ENCODE measurements at places on chromosomes 11 and 22.
A peak's percentile ranks its signal among the peaks of the same experiment; 100 is the strongest.

DNA sequence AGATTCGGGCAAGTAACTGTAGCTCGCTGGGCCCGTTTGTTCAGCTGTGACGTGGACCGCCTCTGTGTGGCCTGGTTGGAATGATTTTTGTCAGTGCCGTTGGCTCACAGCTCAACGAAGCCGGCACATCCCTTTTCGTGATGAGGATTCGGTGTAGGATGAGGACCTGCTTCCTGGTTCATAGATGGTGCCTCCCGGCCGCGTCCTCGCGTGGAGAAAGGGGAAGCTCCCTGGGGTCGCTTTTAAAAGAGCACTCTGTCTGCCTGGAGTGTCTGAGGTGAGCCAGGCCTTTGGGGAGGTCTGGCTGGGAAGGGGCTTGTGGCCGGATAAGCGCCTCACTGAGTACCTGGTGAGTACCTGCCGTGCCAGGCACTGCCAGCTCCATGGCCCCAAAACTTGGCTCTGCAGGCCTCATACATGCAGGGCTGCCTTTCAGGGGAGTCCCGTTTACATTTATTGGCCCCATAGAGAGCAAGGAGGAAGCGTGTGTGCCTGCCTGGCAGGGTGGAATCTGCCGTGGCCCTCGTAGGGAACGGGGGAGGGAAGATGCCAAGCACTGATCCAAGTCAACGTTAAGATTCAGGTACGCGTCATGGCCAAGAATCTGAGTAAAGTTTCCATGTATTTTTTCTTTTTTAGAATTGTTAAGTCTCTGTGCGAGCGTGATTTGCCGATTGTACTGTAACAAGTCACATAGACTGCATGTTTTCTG lies 88.4 kb downstream of the ARHGAP8 start:
- H3K4me1 ChIP-seq, result no peaks in the 10 kb centered on the region
- no peaks in the 10 kb centered on the region for H3K36me3 ChIP-seq
- no peak for DNase-seq
- H3K27ac ChIP-seq, result no peak overlapping the region
- H3K27me3 ChIP-seq, result no peaks in the 10 kb centered on the region
- no peak overlapping the region for H3K4me3 ChIP-seq

DNA sequence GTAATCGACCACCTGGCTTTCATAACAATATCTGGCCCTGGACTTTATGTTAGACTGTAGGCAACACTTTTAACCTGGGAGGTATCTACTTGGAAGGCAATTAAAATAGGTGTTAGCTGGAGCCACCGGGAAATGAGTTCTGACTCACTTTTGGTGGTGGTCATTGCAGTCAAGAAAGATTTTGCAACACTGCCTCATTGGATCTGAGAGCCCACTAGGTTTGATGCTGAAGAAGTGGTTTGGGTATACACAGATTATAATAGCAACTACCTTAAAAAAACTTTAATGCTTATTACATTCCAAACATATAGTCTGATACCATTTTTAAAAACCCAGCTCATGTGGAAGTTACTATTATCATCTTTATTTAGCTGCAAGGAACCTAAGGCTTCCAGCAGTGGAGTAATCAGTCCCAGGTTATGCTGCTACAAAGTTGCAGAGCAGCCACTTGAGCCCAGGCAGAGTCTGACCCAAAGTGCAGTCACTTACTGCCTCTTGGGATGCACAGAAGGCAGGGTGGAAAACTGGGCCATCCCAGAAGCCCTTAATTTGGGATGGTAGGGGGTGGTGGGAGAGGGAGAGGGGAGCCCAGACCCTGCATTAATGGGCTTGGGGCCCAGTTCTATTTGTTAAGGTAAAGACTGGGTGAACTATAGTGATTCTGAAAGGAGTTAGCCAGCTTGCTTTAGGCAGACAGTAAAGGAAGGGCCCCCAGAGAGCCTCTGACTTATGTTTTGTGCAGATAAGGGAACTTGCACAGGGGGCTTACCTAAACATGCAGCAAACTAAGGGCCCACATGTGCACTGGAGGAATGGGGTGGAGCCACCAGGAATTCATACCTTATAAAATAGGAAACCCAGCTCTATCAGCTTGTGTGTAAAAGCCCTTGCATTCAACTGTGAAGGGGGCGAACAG lies 149.4 kb downstream of the SNX19 start:
- H3K27me3 ChIP-seq, result peaks cover 4% of the 10 kb centered on the region
- no peak overlapping the region for H3K4me3 ChIP-seq
- no peak for DNase-seq
- H3K36me3 ChIP-seq, result no peaks in the 10 kb centered on the region
- H3K4me1 ChIP-seq, result peaks cover 3% of the 10 kb centered on the region
- no peak overlapping the region for H3K27ac ChIP-seq

- H3K4me3 ChIP-seq, result no peak overlapping the region
- no peak overlapping the region for H3K27ac ChIP-seq
- H3K4me1 ChIP-seq, result peaks cover 9% of the 10 kb centered on the region
- no peak for DNase-seq
These were observed 23.5 kb upstream of the GRAMD1B start for GRCh38 chr11:123406441-123407129.

DNA sequence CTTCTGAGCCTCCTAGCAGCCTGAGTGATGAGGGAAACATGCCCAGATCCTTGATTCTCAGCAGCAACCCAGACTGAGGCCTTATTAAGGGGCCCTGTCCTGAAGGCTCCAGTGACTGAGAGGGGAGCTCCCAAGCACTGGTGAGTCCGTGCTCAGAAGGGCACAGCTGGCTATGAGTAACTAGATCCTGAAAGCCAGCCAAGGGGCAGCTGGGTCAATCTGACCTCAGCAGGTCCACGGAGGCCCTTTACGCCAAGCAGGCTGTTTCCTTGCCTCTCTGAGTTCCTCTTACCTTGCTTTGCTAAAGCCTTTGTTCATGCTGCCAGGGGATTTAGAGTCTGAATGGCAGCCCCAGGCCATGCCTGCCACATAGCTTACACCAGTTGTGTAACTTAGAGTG lies 19.3 kb upstream of the MIEF1 start:
- H3K27me3 ChIP-seq, result no peaks in the 10 kb centered on the region
- no peak for DNase-seq
- H3K36me3 ChIP-seq, result no peaks in the 10 kb centered on the region
- H3K27ac ChIP-seq, result no peak overlapping the region
- no peak overlapping the region for H3K4me3 ChIP-seq
- H3K4me1 ChIP-seq, result no peaks in the 10 kb centered on the region

- no peak overlapping the region for H3K4me3 ChIP-seq
- no peaks in the 10 kb centered on the region for H3K36me3 ChIP-seq
- no peaks in the 10 kb centered on the region for H3K4me1 ChIP-seq
- H3K27ac ChIP-seq, result no peak overlapping the region
These were observed 132.1 kb upstream of the RASSF10 start for GRCh38 chr11:12876988-12877387.

GRCh38 chr22:21444701-21445436 lies 22.3 kb upstream of the TMEM191C start:
- H3K4me1 ChIP-seq, result no peaks in the 10 kb centered on the region
- no peak overlapping the region for H3K4me3 ChIP-seq
- H3K27me3 ChIP-seq, result no peaks in the 10 kb centered on the region

GRCh38 chr11:44404736-44405395 lies 94.9 kb upstream of the ALX4 start:
- no peak overlapping the region for H3K4me3 ChIP-seq
- no peak overlapping the region for H3K27ac ChIP-seq
- DNase-seq, result no peak
- peaks cover 10% of the 10 kb centered on the region for H3K4me1 ChIP-seq
- peaks cover 30% of the 10 kb centered on the region for H3K27me3 ChIP-seq

- no peak overlapping the region for H3K27ac ChIP-seq
- no peak for DNase-seq
- H3K4me3 ChIP-seq, result no peak overlapping the region
- H3K4me1 ChIP-seq, result peaks cover 12% of the 10 kb centered on the region
- H3K27me3 ChIP-seq, result no peaks in the 10 kb centered on the region
These were observed 9.3 kb downstream of the APOBEC3H start for GRCh38 chr22:39106326-39106725.

- H3K27me3 ChIP-seq, result peaks cover 94% of the 10 kb centered on the region
- H3K4me3 ChIP-seq, result no peak overlapping the region
- peaks cover 1% of the 10 kb centered on the region for H3K36me3 ChIP-seq
- no peak overlapping the region for H3K27ac ChIP-seq
- H3K4me1 ChIP-seq, result no peaks in the 10 kb centered on the region
These were observed 1394.0 kb downstream of the BRD1 start for GRCh38 chr22:48433647-48434046.

- H3K36me3 ChIP-seq, result no peaks in the 10 kb centered on the region
- H3K4me1 ChIP-seq, result peaks cover 22% of the 10 kb centered on the region
- no peak overlapping the region for H3K4me3 ChIP-seq
- H3K27ac ChIP-seq, result no peak overlapping the region
- DNase-seq, result no peak
- H3K27me3 ChIP-seq, result no peaks in the 10 kb centered on the region
These were observed 112.5 kb downstream of the DBX1 start for GRCh38 chr11:20047769-20048154.

DNA sequence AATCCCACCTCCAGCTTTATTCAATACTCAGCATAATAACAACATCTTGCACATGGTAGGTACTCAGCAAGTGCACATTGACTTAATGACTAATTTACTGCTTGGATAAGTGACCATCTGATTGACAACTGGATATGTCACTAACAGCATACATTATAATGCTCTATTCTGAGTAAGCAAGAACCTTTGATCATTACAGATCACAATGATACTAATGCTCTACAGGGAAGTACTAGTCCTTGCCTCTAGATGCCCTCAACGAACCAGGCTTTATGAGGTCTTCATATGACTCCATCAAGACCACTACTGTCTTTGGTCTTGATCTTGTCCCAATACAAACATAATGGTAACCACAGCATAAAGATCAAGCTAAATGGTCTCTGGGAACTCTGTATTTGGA lies 167.6 kb upstream of the MTMR2 start:
- no peaks in the 10 kb centered on the region for H3K27me3 ChIP-seq
- H3K4me3 ChIP-seq, result no peak overlapping the region
- H3K4me1 ChIP-seq, result peaks cover 7% of the 10 kb centered on the region
- H3K27ac ChIP-seq, result no peak overlapping the region
- no peak for DNase-seq

- H3K4me3 ChIP-seq, result peak overlapping the region; percentile 22
- peak overlapping the region; percentile 27 for H3K27ac ChIP-seq
- no peak for DNase-seq
- peaks cover 52% of the 10 kb centered on the region for H3K4me1 ChIP-seq
These were observed 50.5 kb downstream of the SWAP70 start for GRCh38 chr11:9714272-9714940.

GRCh38 chr22:25566898-25567235 lies 2.4 kb downstream of the GRK3 start:
- H3K36me3 ChIP-seq, result peaks cover 26% of the 10 kb centered on the region
- peak overlapping the region; percentile 94 for H3K4me3 ChIP-seq
- peak overlapping the region; percentile 90 for H3K27ac ChIP-seq
- H3K4me1 ChIP-seq, result peaks cover 28% of the 10 kb centered on the region
- no peaks in the 10 kb centered on the region for H3K27me3 ChIP-seq

DNA sequence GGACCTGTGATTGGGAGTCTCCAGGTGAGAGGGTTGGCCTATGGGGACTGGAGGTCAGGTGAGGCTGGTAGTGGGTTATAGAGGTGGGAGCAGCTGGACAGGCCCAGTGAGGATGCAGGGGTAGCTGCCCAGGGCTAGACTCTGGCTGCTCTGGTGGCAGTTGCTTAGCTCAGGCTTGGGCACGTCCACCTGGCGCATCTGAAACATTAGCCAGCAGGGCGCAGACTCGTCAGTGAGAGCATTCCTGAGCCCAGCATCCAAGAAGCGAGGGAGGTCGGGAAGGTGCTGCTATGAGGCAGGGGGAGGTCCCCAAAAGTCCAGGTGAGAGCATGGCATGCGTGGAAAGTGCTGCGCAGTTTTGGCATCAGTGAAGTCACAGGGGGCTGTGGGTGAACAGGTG lies 3.5 kb upstream of the GGT1 start:
- DNase-seq, result no peak
- H3K27ac ChIP-seq, result no peak overlapping the region
- H3K36me3 ChIP-seq, result no peaks in the 10 kb centered on the region
- H3K4me1 ChIP-seq, result peaks cover 11% of the 10 kb centered on the region
